ENCODE measurements at places on chromosomes 7 and 10. TPM values are rescaled to one million over a fixed set of nuclear protein-coding genes. Genes with fewer than 3 reads are reported as not detected.

PVRIG gene
- 21.9 TPM for total RNA-seq

SHH gene
- not detected for total RNA-seq

CDCA7L gene
- total RNA-seq, result 34.3 TPM

VAX1 gene
- not detected for total RNA-seq

ELFN1 gene
- 2.8 TPM for total RNA-seq

DNA sequence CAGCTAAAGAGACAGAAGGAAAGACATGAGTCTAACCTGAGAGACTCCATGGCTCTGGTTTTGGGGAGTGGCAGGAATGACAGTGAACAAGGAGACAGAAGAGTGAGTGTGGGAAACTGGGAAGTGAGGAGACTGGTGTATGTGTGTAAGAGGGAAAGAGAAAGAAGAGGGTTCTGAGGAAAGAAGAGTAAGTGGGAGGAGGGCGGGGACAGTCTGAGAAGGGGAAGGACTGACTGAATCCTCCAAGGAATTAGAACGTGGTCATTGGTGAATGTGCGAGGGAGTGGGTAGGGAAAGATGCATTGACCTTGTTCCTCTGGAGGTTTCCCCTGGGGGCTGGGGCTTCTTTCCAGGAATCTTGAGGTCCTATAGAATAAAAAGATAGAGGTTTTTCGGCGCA is 26.6 kb downstream of the WNT8B start:
- no peaks in the 10 kb centered on the region for H3K4me1 ChIP-seq
- H3K27me3 ChIP-seq, result no peaks in the 10 kb centered on the region
- no peak overlapping the region for H3K4me3 ChIP-seq
- no peak overlapping the region for H3K27ac ChIP-seq
- peaks cover 47% of the 10 kb centered on the region for H3K36me3 ChIP-seq
- no peak for DNase-seq

DNA sequence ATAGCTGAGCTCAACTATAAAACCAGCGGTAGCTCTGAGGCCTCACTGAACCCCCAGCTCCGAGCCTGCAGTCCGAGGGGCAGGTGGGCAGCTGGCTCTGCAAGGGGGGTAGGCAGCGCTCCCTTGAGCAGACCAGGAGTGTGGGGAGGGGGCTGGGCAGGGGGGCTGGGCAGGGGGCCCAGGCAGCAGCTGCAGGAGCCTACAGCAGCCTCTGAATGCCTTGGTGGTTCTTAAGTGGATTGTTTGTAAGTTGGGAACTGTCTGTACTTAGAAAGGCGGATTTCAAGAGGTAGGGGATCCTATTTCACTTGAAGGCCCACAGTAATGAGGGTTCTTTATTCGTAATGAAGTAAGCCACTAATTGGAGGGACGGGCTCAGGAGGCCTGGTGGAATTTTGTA is 72.3 kb downstream of the ICA1 start:
- no peaks in the 10 kb centered on the region for H3K27me3 ChIP-seq
- H3K36me3 ChIP-seq, result no peaks in the 10 kb centered on the region
- no peak for DNase-seq
- no peak overlapping the region for H3K4me3 ChIP-seq
- H3K4me1 ChIP-seq, result peaks cover 17% of the 10 kb centered on the region

GRCh38 chr7:80752954-80753690 is 114.7 kb downstream of the CD36 start:
- DNase-seq, result no peak
- no peaks in the 10 kb centered on the region for H3K36me3 ChIP-seq
- H3K27me3 ChIP-seq, result no peaks in the 10 kb centered on the region
- no peak overlapping the region for H3K4me3 ChIP-seq
- no peak overlapping the region for H3K27ac ChIP-seq
- no peaks in the 10 kb centered on the region for H3K4me1 ChIP-seq

DNA sequence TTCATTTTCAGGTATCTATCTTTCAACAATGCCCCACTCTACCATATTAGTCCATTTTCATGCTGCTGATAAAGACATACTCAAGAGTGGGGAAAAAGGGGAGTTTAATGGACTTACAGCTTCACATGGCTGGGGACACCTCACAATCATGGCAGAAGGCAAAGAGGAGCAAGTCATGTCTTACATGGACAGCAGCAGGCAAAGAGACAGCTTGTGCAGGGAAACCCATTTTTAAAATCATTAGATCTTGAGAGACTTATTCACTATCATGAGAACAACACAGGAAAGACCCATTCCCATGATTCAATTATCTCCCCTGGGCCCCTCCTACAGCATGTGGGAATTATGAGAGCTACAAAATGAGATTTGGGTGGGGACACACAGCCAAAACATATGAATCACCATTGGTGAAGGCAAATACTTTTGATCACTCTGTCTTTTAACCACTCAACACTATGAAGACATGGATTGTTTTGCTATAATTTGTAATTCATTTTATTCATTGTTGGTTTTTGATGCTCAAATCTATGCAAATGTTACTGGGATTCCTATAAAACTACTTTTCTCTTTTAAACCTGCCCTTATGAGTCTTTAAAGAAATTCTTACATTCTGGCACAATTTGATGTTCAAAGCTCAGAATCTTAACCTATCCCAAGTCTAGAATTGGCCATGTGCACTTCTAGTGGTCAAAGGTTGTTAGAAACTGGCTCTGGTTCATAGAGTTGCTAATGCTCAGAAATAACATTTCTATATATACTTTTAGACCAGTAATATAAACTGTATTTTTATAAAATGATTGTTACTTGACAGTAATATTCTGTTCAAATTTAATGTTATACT is 15.3 kb downstream of the AKR1C4 start:
- no peaks in the 10 kb centered on the region for H3K36me3 ChIP-seq
- no peak overlapping the region for H3K4me3 ChIP-seq
- no peaks in the 10 kb centered on the region for H3K4me1 ChIP-seq
- no peak overlapping the region for H3K27ac ChIP-seq
- no peaks in the 10 kb centered on the region for H3K27me3 ChIP-seq
- no peak for DNase-seq

DNA sequence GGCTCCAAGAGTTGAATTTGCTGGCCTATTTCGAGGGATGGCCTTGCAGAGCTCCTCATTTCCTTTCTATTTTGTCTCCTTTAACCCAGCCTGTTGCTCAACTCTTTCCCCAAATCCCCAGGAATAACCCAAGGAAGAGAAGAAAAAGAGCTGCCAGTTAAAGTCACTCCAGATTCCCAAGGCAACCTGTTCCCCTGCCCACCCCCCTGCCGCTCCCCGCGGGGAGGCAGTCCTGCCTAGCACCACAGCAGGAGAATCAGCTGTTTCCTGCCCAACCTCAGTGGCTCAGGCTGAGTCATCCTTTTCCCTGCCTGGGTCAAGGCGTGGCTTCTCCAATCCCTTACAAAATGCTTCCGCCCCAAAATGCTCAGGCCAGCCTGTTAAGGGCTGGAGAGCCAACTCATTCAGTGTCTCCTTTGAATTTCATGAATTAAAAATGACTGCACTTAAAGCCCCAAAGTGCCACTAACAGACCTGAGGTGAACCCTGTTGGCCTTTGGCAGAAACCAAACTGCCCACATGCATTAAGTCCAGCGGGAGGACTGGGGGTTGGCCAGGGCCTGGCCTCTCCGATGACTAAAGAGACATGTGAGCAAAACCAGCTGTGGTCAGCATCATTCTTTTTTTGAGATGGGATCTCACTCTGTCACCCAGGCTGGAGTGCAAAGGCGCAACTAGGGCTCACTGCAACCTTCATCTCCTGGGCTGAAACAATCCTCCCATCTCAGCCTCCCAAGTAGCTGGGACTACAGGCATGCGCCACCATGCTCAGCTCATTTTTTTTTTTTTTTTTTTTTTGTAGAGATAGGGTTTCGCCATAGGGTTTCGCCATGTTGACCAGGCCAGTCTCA is 83.2 kb upstream of the KIF5B start:
- H3K27ac ChIP-seq, result peak overlapping the region; percentile 66
- no peaks in the 10 kb centered on the region for H3K27me3 ChIP-seq
- H3K36me3 ChIP-seq, result no peaks in the 10 kb centered on the region
- H3K4me3 ChIP-seq, result no peak overlapping the region
- H3K4me1 ChIP-seq, result peaks cover 16% of the 10 kb centered on the region

GRCh38 chr7:108384716-108385483 is 71.3 kb downstream of the NRCAM start:
- DNase-seq, result no peak
- H3K36me3 ChIP-seq, result no peaks in the 10 kb centered on the region
- H3K4me3 ChIP-seq, result no peak overlapping the region
- H3K4me1 ChIP-seq, result no peaks in the 10 kb centered on the region
- H3K27me3 ChIP-seq, result no peaks in the 10 kb centered on the region

DNA sequence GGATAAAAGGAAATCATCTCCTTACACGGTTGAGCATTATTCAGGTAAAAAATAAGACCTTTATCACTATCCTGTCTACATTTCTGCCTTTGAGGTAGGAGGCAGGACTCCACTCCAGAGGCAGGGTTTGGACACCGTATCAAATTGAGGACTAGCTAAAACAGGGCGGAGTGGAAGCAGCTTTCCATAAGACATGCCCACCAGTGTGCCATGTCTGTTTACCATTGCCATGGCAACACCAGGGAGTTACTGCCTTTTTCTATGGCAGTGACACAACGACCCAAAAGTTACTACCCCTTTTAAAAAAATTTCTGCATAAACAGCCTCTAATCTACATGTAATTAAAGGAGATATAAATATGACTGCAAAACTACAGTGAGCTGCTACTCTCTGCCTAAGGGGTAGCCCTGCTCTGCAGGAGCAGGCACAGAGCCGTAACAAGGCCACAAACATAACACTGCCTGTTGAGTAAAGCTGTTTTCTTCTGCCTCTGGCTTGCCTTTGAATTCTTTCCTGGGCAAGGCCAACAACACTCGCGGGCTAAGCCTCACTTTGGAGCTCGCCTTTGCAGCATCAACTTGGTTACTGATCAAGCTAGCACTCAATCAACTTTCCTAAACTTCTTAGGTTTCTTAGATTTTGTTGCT is 26.5 kb downstream of the DGKB start:
- H3K4me1 ChIP-seq, result no peaks in the 10 kb centered on the region
- H3K27ac ChIP-seq, result no peak overlapping the region
- DNase-seq, result no peak
- no peak overlapping the region for H3K4me3 ChIP-seq

- H3K4me1 ChIP-seq, result no peaks in the 10 kb centered on the region
- H3K27ac ChIP-seq, result no peak overlapping the region
- H3K4me3 ChIP-seq, result no peak overlapping the region
- H3K36me3 ChIP-seq, result no peaks in the 10 kb centered on the region
- no peak for DNase-seq
Observed at GRCh38 chr10:37734971-37735370, 122.4 kb downstream of the ZNF248 start.

- peak overlapping the region; percentile 67 for H3K27ac ChIP-seq
- no peak overlapping the region for H3K4me3 ChIP-seq
- peaks cover 20% of the 10 kb centered on the region for H3K4me1 ChIP-seq
- no peaks in the 10 kb centered on the region for H3K36me3 ChIP-seq
- peaks cover 5% of the 10 kb centered on the region for H3K27me3 ChIP-seq
Observed at GRCh38 chr7:50497068-50497642, 47.0 kb upstream of the FIGNL1 start.

- no peaks in the 10 kb centered on the region for H3K36me3 ChIP-seq
- H3K27ac ChIP-seq, result no peak overlapping the region
- no peak overlapping the region for H3K4me3 ChIP-seq
- no peaks in the 10 kb centered on the region for H3K27me3 ChIP-seq
- DNase-seq, result no peak
Observed at GRCh38 chr10:123600177-123600576, 66.0 kb upstream of the GPR26 start.

- peaks cover 28% of the 10 kb centered on the region for H3K36me3 ChIP-seq
- no peak overlapping the region for H3K4me3 ChIP-seq
- DNase-seq, result no peak
- peaks cover 74% of the 10 kb centered on the region for H3K4me1 ChIP-seq
Observed at GRCh38 chr10:87925570-87925969, 62.1 kb downstream of the PTEN start.

DNA sequence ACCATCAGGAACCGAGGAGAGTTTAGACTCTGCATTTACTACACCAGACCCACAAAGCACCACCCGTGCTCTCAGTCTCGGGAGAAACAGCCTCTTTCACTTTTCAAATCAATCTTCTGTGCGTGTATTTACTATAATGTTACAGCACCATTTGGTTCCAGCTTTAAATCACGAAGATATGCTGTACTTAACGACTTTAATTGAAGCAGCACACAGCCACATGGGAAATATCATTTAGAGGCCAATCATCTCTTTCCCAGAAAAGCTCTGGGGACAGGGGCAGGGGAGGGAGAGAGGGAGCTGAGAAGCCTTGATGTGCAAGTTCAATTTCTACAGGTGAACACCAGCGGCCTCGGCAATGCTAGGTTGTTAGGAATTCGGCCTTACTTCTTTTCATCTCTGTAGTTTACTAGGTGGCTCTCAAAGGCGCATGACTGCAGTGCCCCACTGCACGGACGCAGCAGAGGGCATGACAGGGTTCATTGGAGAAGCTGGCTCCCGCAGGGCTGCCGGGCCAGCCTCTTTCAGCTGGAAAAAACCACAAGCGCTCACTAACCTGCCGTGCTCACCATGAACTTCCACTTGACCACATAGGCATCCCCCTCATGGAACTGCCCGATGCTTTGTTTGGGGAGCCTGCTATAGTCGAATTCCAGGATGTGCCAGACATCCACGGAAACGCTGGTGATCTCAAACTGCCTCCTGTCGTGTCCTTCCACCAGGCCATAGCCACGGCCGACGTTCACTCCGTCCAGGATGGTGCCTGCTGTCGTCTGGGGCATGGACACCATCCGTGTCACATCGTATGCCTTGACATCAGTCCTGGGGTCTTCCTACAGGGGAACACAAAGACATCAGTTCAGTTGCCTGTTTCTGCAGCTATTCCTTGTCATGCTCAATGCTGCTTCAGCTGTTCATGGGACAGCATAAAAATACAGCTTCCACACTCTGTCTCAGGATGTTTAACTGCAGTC is 154.5 kb downstream of the SVIL start:
- H3K36me3 ChIP-seq, result no peaks in the 10 kb centered on the region
- no peak overlapping the region for H3K27ac ChIP-seq
- H3K4me1 ChIP-seq, result no peaks in the 10 kb centered on the region
- H3K4me3 ChIP-seq, result no peak overlapping the region

DNA sequence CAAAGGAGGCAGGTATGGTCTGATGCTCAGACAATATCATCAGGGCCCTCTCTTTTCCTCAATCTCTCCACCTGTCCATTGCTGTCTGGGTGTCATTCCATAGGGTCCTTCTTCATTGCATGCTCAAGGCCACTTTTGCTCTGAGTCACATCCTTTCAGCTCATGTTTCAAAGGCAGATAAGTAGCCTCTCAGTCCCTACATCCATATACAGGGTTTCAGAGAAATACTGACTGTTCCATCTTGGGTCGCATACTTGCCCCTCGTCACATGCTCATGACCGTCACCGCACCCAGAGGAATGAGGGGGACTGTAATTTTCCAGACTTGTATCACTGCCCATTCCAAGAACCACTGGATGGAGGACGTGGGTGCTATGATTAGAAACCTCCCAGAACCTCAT is 93.4 kb downstream of the FAM107B start:
- no peaks in the 10 kb centered on the region for H3K36me3 ChIP-seq
- no peak overlapping the region for H3K27ac ChIP-seq

DNA sequence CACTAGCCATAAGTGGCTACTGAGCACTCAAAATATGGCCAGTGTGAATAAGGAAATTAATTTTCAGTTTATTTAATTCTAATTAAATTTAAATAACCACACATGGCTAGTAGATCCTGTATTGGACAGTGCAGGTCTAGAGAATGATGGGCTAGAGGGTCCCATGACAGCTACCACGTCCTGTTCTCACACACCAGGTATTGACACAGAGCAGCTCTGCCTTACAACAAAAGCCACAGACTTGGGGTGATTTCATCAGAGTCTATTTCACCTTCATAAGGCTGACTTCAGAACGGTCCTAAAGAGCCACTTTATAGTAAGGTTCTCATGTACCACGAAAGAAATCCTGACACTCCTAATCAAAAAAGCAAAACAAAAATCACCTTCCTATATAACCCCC is 111.3 kb downstream of the UBE2H start:
- peak overlapping the region; percentile 39 for H3K27ac ChIP-seq
- H3K36me3 ChIP-seq, result peaks cover 12% of the 10 kb centered on the region
- peaks cover 4% of the 10 kb centered on the region for H3K4me1 ChIP-seq
- H3K27me3 ChIP-seq, result no peaks in the 10 kb centered on the region
- no peak for DNase-seq
- no peak overlapping the region for H3K4me3 ChIP-seq
